GM04503 (cell line): ENCODE measurements at places on chromosomes 2 and 18.

DNA sequence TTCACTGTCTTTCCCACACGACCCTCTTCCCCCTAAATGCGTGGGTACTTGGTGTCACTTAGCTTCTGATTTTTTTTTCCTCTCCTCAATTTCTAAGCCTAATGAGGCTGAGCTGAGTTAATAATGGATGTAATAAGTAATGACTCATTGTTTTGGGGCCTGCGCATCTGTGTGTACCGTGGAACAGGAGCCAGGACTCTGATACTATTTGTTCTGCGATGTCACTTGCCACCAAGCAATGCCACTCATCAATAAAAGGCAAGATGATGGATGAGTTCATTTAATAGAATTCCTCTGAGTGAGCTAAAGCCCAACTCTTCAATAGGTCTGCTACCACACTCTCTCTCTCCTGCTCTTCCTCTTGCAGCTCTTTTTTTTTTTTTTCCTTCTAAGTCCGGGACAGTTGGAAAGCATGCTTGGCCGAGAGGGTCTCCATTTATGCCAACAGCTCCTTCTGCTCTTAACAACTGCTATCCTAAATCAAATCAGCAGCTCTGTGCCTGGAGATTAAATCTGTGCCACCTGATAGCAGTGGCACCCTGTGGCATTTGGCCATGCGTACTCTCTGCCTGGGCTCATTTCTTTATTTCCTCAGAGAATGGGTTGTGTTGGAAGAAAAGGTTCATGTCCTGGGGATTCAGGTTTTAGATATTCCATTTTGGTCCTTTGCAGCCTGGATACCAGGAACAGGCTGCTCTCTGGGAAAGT lies 1284.2 kb upstream of the PIK3C3 start:
- DNase-seq, result no peak

- DNase-seq, result no peak
These were observed 165.9 kb downstream of the DYSF start for GRCh38 chr2:71619230-71619741.

DNA sequence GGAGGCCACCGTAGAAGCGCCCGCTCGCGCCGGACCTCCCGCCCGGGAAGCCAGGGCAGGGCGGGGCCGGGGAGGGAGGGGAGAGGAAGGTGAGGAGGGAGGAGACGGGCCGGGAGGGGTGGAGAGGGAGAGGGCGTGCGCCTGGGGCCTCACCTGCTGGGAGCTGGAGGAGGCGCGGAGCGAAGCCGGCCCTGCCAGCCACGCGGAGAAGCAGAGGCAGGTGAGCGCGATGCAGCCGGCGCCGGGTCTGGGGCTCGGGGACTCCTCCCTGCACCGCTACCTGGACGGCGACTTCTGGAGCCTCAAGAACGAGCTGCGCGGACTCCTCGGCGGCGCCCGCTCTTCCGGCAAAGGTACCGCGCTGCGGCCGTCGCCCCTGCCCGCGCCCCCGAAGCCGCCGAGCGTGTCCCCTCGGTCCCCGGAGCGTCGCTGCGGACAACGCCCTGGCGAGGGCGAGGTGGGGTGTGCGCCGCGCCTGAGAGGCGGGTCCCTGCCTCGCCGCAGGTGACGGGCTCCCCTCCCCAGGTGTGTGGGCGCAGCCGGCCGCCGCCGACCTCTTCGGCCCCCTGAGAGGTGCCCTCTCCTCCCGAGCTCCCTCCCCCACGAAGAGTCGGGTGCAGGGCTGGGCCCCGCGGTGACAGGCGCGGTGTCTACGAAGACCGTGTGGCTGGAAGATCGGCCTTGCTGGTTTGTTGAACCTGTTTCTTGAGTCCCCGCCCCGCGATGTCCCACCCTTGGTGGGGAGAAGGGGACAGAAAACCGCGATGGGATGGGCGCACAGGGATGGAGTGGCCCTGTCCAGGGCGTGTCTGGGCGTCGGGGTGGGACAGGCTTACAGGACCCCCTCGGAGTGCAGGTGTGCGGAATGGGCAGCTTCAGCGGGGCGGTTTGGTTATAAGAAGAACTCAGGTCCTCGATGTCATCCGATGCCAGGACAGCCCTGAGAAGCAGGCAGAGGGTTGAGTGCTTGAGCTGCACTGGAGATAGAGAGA lies at the start of gene ACOXL:
TSS of gene ACOXL (plus strand) at position 152 of the 992 bp plus-strand sequence. CDS start 35,817 bp downstream, outside the sequence.
- DNase-seq, result no peak

- no peak for DNase-seq
These were observed 284.7 kb upstream of the VWC2L start for GRCh38 chr2:214126135-214126534.

GRCh38 chr2:17517481-17518211 lies 594 bp downstream of the RAD51AP2 start:
- DNase-seq, result no peak

GRCh38 chr2:130354139-130354428 lies 1.8 kb upstream of the PTPN18 start:
- no peak for DNase-seq

- DNase-seq, result no peak
These were observed 73.1 kb downstream of the TMEM185B start for GRCh38 chr2:120150040-120150482.

DNA sequence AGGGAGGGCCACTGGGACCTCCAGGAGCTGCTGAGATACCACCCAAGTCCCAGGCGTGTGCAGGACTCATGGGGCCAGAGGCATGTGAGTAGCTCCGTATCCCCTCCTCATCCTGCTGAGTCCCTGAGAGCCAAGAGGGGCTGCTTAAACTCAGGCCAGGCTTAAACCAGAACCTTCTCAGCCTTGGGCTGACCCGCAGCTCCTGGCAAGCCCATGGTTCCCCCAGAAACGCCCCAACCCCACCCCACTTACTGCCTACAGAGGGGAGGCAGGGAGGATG lies 2.5 kb upstream of the NMUR1 start:
- DNase-seq, result no peak

DNA sequence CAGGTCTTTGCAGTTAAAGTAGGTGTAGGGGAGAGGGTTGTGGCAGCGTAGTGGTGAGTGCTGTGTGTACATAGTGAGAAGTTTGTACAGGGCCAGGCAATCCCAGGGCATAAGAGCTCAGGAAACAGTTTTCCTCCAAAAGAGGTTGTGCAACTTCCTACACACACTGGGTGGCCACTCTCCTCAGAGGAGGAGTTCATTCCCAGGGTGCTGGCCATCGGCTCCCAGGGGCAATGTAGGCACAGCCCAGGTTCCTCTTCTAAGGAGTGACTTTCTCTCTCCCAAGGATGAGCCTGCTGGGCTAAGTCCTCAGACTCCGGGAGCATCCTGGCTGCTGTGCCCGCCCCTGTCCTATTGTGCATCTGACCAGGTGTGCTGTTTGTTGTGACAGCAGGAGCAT lies 3.0 kb downstream of the ACOXL start:
- DNase-seq, result no peak

- no peak for DNase-seq
These were observed 22.1 kb downstream of the MROH2A start for GRCh38 chr2:233800208-233800607.

DNA sequence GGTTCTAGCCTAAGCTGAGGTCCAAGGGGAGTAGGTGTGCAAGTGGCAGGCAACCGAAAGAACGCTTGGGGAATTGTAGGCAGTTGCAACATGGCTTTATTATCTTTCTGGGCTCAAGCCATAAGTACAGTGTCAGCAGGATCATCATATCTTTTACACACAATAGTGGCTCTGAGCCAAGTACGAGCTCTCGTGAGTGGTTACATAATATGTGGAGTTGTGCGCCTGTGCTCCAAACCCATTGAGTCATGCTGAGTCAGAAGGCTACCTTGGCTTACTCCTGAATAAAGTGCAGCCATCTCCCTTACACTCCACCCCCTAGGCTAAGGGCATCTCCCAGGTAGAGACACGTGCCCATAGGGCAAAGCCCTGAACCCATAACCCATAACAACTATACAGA lies 233.9 kb downstream of the SATB2 start:
- no peak for DNase-seq

DNA sequence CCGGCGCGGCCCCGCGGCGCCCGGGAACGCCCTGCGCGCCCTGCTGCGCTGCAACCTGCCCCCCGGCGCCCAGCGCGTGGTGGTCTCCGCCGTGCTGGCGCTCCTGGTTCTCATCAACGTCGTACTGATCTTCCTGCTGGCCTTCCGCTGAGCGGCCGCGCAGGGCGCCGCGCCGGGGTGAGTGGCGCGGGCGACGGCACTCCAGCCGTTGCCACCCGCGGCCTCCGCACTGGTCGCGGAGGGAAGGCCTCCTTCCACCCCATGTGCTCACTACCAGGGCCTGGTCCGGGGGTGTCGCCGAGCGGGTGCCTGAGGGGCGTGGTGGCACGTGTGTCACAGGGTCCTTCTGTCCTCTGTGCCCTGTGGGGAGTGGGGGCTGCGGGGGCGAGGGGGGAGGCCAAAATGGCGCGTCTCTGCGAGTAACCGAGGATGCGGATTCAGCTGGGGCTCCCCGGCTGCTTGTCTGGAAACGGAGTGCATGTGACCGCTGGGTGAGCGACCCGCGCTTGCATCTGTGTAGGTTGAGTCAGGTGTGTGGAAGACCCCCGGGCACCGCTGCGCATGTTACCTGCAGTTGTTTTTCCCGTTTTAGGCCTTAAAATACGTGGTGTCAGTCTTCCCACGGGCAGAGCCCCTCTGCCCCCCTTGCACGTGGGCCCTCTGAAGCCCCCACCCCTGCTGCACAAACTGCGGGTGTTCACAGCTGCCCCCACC lies 58.0 kb downstream of the FAM168B start:
- DNase-seq, result no peak

GRCh38 chr2:20421988-20422370 lies 24.9 kb upstream of the RHOB start:
- peak; percentile 90 for DNase-seq

- no peak for DNase-seq
These were observed 10.4 kb downstream of the RTTN start for GRCh38 chr18:70195014-70195614.

GRCh38 chr2:14428056-14428455 lies 204.5 kb upstream of the LRATD1 start:
- DNase-seq, result peak; percentile 71

DNA sequence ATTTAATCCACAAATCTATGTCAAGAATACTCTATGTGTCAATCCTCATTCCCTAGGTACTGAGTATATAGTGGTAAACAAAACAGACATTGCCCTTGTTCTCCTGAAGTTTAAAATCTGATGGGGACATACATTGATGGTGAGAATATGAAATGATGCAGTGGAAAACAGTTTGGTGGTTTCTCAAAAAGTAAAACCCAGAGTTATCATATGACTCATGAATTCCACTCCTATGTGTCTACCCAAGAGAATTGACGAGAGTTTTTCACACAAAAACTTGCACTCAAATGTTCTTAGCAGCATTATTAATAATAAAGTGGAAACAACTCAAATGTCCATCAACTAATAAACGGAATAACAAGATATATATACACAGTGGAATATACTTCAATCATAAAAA lies 586.7 kb downstream of the CCDC85A start:
- peak; percentile 24 for DNase-seq

- DNase-seq, result no peak
These were observed 15.5 kb upstream of the NEURL3 start for GRCh38 chr2:96520697-96521096.

DNA sequence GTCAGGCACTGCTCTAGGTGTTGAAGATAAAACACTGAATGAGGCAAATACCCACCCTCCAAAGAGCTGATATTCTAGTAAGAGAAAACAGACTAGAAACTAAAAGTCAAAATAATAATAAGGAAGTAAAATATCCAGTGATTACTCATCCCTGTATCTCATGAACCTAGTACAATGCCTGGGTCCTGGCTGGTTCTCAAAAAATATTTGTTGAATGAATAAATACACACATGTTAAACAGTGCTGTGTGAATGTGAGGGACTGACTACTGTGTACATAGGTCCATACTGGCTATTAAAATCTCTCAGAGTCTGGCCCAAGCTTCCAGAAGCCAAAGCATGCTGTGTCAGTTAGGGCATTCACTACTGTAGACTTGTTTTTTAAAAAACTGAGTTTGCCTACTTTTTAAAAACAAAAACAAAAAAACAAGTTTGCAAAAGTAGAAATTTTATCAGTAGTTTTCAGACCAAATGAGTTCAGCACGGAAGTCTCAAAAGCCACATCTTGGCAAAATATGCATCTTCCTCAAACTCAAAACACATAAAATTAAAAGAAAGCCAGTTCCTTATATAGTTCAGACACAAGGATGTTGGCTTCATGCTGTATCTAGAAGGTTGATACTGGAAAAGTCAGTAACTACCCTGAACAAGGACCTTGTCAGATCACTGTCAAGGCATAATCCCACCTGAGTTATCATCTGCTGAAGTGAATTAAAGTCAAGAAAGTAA lies 136.2 kb downstream of the THADA start:
- no peak for DNase-seq
